ENCODE measurements at places on chromosomes 16 and 17.

- DNase-seq: no peak
Measured at GRCh38 chr16:6499413-6499812, 833.2 kb upstream of the RBFOX1 start.

- DNase-seq: no peak
Measured at GRCh38 chr16:26015776-26016175, 324.0 kb downstream of the HS3ST4 start.

- DNase-seq: no peak
Measured at GRCh38 chr17:40821536-40821935, 878 bp downstream of the KRT10 start.

DNA sequence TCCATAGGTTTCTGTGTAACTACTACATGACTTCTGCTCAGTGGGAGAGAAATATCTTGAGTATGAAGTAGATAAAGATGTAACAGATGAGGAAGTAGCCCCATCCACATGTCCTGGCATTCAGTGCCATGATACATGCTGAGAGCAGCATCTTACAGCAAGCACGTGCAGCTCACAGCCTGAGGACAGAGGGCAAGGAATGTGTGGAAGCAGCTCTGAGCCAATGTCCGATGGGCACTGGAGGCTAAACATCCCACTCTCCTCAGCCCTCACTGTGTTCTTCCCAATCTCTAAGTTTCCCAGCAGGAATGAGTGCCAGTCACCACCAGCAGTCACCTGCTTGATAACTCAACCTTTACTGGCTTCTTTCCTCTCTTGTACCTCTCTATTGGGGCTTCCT, 40.4 kb downstream of the CFDP1 start:
- no peak for DNase-seq

GRCh38 chr17:81040791-81041337, 5.9 kb downstream of the BAIAP2 start:
- no peak for DNase-seq

- DNase-seq: peak; percentile 30
Measured at GRCh38 chr16:15650698-15651171, 690 bp downstream of the NDE1 start.

DNA sequence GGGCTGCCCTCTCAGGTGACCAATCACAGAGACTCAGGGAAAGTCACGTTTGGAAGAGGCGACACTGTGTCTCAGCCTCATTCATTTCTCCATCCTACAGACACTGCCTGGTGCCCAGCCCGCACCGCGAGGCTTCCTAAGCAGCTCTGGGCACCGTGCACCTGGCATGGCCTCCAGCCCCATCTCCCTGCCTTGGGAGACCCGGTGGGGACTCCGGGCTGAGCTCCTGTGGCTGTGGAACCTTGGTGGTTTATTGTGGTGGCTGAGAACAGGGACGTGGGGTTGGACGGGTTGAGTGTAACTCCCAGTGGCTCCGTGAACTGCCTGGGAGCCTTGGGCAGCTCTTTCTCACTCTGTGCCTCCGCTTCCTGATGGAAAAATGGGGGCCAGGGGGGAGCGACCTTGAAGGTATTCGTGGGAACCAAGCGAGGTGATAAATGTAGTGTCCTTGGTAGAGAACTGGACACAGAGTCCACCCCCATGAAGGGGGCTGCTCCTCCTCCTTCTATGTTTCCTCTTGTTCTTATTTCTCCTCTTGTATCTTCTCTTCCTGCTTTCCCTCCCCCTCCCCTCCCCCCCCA, 215.4 kb downstream of the SEC14L1 start:
- peak; percentile 54 for DNase-seq

GRCh38 chr16:49727611-49728010, 128.3 kb downstream of the ZNF423 start:
- DNase-seq: no peak

GRCh38 chr16:75947626-75948239, 221.4 kb upstream of the CPHXL start:
- DNase-seq: no peak

- no peak for DNase-seq
Measured at GRCh38 chr17:31820691-31821435, 38.2 kb downstream of the COPRS start.
